Activated CD4-positive, alpha-beta T cell treated with anti-CD3 and anti-CD28 coated beads for 36 hours (primary cell): ENCODE measurements at places on chromosomes 5 and 9. TPM values are rescaled to one million over a fixed set of nuclear protein-coding genes. Genes with fewer than 3 reads are reported as not detected.
A peak's percentile ranks its signal among the peaks of the same experiment; 100 is the strongest.

DNA sequence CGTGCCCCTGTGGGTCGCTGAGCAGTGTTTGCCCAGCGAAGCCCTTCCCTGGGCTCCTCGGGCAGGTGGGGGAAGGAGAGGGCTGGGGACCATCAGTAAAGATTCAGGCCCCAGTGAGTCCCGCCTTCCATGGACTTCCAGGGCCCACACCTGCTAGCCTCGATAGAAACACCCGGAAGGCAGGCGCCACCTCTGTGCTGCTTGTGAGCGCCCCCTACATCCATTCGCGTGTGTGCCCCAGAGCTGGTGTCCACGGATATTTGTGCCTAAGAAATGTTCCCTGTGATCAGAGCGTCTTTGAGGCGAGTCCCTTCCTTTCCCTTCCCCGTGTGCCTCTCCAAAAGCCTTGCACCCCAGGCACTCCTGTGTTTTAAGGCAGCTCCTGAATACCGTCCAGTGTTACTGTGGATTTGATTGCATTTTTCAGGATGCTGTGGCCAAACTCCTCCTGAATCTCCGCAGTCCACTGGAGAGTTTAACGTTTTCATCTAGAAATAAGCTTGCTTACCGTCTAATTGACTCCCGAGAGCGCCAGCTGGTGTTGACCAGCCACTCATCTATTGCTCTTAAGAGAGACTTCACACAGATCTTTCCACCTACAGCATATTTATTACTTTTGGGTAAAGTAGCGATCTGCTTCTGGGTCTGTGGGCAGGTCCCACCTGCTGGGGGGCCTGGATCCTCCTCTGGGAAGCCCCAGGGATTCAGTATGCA, 101.4 kb downstream of the COL5A1 start:
- no peak overlapping the region for H3K4me3 ChIP-seq
- no peak for DNase-seq
- no peaks in the 10 kb centered on the region for H3K4me1 ChIP-seq
- H3K27ac ChIP-seq: no peak overlapping the region
- no peaks in the 10 kb centered on the region for H3K36me3 ChIP-seq

- peak; percentile 45 for DNase-seq
- H3K4me1 ChIP-seq: peaks cover 8% of the 10 kb centered on the region
- H3K4me3 ChIP-seq: peak overlapping the region; percentile 25
- H3K27me3 ChIP-seq: peaks cover 40% of the 10 kb centered on the region
- H3K36me3 ChIP-seq: no peaks in the 10 kb centered on the region
Measured at GRCh38 chr5:180208435-180209081, 453 bp downstream of the RASGEF1C start.

DNA sequence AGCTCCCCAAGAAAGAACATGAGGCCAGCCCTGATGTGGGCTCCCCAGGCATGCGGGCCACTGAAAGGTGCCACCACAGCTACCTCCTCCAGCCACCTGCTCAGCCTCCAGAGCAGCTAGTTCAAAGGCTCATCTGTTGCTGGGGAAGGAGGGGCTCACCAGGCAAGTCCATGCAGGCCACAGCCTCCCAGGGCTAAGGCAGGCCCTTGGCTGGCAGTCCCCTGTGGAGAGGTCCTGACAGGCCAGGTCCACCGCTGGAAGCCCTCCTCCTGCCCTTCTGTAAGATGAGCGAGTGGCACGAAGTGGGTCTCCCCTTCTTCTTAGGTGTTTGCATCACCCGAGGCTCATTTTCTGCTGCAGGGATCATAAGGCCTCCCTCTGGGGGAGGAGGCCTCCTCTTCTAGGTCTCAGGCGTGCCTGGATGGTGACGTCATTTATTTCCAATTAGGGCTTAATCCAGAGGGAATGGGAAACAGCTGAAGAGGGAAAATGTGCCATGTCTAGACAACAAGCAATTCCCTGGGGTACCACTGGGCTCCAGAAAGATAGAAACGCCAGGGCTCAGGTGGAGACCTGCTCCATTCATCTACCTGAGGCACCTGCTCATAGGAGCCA, 91.6 kb downstream of the CFAP90 start:
- no peaks in the 10 kb centered on the region for H3K36me3 ChIP-seq
- no peak overlapping the region for H3K4me3 ChIP-seq
- H3K27me3 ChIP-seq: peaks cover 23% of the 10 kb centered on the region
- no peak overlapping the region for H3K27ac ChIP-seq
- no peak for DNase-seq

DNA sequence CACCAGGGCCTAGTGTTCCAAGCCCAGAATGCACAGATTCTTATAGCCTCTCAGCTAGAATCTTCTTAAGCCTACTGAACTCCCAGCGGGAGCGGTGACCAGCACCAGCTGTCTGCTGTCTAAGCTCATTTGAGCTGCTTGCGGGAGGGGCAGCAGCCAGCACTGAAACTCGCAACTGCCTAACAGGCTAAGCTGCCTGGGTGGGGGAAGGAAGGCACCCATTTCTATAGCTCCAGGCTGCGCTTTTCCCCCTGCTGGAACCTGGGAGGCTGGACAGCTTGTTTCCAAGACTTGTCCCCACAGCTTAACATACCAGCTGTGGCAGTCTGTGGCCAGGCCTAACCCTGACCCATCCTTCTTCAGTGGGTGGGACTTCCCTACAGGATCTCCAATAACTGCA, 512.9 kb downstream of the EFNA5 start:
- H3K36me3 ChIP-seq: no peaks in the 10 kb centered on the region
- H3K4me1 ChIP-seq: no peaks in the 10 kb centered on the region
- no peak overlapping the region for H3K27ac ChIP-seq

- no peak for DNase-seq
- H3K36me3 ChIP-seq: no peaks in the 10 kb centered on the region
- H3K4me3 ChIP-seq: no peak overlapping the region
- H3K27me3 ChIP-seq: no peaks in the 10 kb centered on the region
- no peak overlapping the region for H3K27ac ChIP-seq
Measured at GRCh38 chr9:15738011-15738410, 185.2 kb downstream of the CCDC171 start.

DNA sequence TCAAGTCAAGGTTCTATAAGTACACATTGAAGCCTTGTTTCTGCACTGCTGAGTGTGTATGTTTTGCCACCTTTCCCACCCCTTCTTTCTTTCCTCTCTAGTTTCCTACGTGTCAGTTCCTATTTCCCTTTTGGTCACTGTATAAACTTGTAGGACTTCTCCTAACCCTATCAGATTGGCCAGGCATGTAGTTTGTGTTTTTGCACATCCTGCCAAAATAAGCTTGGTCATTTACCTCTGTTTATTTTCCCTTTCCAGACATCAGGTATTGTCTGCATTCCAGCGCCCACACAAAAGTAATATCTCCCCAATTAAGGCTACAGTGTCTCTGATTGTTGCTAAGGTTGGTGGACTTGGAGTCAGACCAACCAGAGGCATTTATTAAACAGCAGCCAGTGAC, 252.9 kb upstream of the MPDZ start:
- no peaks in the 10 kb centered on the region for H3K36me3 ChIP-seq
- H3K4me3 ChIP-seq: no peak overlapping the region
- no peak overlapping the region for H3K27ac ChIP-seq
- no peaks in the 10 kb centered on the region for H3K4me1 ChIP-seq

- H3K36me3 ChIP-seq: no peaks in the 10 kb centered on the region
- no peaks in the 10 kb centered on the region for H3K27me3 ChIP-seq
- no peak overlapping the region for H3K4me3 ChIP-seq
- H3K27ac ChIP-seq: no peak overlapping the region
Measured at GRCh38 chr9:120941046-120941770, 14.6 kb upstream of the TRAF1 start.

GRCh38 chr9:112091810-112092209, 83.3 kb downstream of the SUSD1 start:
- H3K27me3 ChIP-seq: no peaks in the 10 kb centered on the region
- H3K27ac ChIP-seq: no peak overlapping the region
- DNase-seq: peak; percentile 35
- H3K4me1 ChIP-seq: peaks cover 10% of the 10 kb centered on the region
- no peaks in the 10 kb centered on the region for H3K36me3 ChIP-seq

- H3K4me3 ChIP-seq: peak within 1 kb of the TSS; percentile 78
- H3K36me3 ChIP-seq: peaks cover 9% of the 10 kb centered on the region
- DNase-seq: no peak
- H3K27me3 ChIP-seq: no peaks in the 10 kb centered on the region
- H3K27ac ChIP-seq: peak within 1 kb of the TSS; percentile 19
Measured at GRCh38 chr5:139394654-139395566, at the start of gene PROB1. Gene PROB1 (minus strand): TSS chr5:139395104. CDS start chr5:139395081, 23 bp downstream.

DNA sequence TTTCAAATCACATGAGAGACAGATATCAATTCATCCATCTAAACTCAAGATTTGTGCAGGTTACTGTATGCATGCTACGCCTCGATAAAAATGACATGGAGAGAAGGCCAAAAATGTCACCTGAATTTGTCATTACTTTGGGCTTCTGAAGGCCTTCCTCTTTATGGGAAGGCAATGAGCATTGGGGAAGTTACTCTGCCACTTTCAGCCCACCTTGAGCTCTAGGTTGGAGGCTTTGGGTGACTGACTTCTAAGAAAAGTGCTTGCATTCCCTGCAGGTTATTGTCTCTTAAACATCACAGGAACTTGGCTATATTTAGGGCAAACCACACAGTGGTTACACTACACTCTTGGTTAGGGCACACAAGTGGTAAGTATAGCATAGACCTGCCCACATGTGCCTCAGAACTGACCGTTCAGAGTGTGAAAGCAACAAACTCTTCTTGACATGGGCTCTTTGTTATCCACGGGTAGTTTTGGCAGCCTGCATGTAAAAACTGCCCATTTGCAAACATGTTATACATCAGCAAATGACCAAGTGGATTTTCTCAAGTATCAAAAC, 169.5 kb downstream of the ZNF608 start:
- peaks cover 4% of the 10 kb centered on the region for H3K27me3 ChIP-seq
- H3K27ac ChIP-seq: no peak overlapping the region
- no peak overlapping the region for H3K4me3 ChIP-seq
- no peaks in the 10 kb centered on the region for H3K36me3 ChIP-seq

GRCh38 chr5:177430140-177430951, 3.9 kb downstream of the GRK6 start:
- peaks cover 69% of the 10 kb centered on the region for H3K36me3 ChIP-seq
- H3K4me1 ChIP-seq: peaks cover 70% of the 10 kb centered on the region
- H3K27me3 ChIP-seq: no peaks in the 10 kb centered on the region
- peak; percentile 31 for DNase-seq
- H3K4me3 ChIP-seq: peak overlapping the region; percentile 88

- no peak overlapping the region for H3K27ac ChIP-seq
- no peak overlapping the region for H3K4me3 ChIP-seq
- DNase-seq: no peak
- H3K27me3 ChIP-seq: peaks cover 14% of the 10 kb centered on the region
- peaks cover 4% of the 10 kb centered on the region for H3K4me1 ChIP-seq
Measured at GRCh38 chr5:135423846-135424168, 23.3 kb downstream of the DCANP1 start.

- H3K36me3 ChIP-seq: no peaks in the 10 kb centered on the region
- H3K27me3 ChIP-seq: peaks cover 14% of the 10 kb centered on the region
- H3K4me3 ChIP-seq: peak overlapping the region; percentile 74
- H3K27ac ChIP-seq: peak overlapping the region; percentile 73
Measured at GRCh38 chr5:140632366-140633020, 482 bp downstream of the CD14 start.

The TNC gene
- 0.11 TPM for total RNA-seq

The BTNL3 gene
- not detected for total RNA-seq

The TICAM2 gene
- 1.7 TPM for total RNA-seq

The KCNV2 gene
- not detected for total RNA-seq

The GOLGA1 gene
- 18.3 TPM for total RNA-seq

The PRRT1B gene
- not detected for total RNA-seq

The FOXB2 gene
- total RNA-seq: not detected

The TRIM36 gene
- not detected for total RNA-seq

The CATSPER3 gene
- 0.40 TPM for total RNA-seq

The LECT2 gene
- total RNA-seq: not detected

The PCDHGB3 gene
- not detected for total RNA-seq
